Neuronal stem cell (in vitro differentiated cells): ENCODE measurements at places on chromosomes 7 and 10.

DNA sequence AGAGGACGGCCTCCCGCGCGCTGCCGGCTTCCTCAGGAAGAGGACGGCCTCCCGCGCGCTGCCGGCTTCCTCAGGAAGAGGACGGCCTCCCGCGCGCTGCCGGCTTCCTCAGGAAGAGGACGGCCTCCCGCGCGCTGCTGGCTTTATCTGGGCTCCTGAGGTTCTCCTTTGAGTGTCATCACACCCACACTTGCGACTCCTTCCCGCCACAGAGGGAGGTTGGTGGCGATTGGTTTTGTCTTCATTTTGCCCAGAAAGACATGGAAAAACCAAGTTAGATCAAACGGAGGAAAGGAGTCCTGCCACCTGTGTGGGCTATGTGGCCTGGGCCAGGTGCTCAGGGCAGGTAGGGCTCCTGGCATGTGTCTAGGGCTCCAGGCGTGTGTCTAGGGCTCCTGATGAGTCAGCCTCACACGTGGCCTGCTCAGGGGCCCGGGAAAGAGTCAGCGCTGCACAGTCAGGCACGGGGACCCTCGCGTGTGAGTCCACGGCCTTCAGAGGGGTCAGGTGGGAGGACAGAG, 138.0 kb downstream of the VIPR2 start:
- no peak for DNase-seq

GRCh38 chr7:50782375-50783208, at the start of gene GRB10:
Gene GRB10, minus strand, starts transcription at chr7:50782896. Its CDS starts 50,574 bp downstream, at chr7:50732322.
- DNase-seq: peak; percentile 62

- no peak for DNase-seq
These were observed 113.7 kb downstream of the CSTF2T start for GRCh38 chr10:51585742-51586141.

DNA sequence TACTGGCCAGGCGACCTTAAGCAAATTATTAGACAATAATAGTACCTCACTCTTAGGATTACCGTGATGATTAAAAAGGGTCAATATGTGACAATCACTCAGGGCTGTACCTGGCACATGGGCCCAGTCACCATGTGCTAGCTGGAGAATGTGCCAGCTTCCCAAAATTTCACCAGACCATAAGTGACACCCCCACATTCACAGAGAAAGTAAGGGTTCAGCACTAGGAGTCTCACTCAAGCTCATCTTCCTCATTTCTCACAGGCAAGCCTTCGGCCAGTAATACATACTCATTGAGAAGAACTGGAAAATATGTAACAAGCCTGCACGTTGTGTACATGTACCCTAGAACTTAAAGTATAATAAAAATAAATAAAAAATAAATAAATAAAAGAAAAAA, 22.4 kb upstream of the C10orf71 start:
- no peak for DNase-seq

DNA sequence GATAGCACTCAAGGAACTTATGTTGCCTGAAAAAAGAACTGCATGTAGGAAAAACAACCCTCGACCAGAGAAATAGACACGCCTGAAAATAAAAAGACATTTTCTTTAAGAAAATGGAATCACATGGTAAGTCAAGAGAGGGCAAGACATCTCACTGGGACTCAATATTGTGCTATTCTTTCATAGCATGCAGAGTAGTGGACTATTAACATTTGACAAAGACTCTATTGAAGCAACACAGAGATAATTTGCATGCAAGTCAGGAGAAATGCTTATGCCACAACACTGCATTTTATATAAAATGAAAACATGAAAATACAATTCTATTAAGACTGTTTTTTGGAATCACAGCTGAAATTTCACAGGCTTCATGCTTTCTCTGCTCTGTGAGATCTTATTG, 77.9 kb upstream of the RHOBTB1 start:
- no peak for DNase-seq

- no peak for DNase-seq
These were observed 59.1 kb upstream of the GJD4 start for GRCh38 chr10:35545878-35546590.

- no peak for DNase-seq
These were observed 164.2 kb downstream of the ACTR3B start for GRCh38 chr7:152923711-152924110.

- DNase-seq: no peak
These were observed 29.6 kb downstream of the ARHGAP21 start for GRCh38 chr10:24694086-24694485.

DNA sequence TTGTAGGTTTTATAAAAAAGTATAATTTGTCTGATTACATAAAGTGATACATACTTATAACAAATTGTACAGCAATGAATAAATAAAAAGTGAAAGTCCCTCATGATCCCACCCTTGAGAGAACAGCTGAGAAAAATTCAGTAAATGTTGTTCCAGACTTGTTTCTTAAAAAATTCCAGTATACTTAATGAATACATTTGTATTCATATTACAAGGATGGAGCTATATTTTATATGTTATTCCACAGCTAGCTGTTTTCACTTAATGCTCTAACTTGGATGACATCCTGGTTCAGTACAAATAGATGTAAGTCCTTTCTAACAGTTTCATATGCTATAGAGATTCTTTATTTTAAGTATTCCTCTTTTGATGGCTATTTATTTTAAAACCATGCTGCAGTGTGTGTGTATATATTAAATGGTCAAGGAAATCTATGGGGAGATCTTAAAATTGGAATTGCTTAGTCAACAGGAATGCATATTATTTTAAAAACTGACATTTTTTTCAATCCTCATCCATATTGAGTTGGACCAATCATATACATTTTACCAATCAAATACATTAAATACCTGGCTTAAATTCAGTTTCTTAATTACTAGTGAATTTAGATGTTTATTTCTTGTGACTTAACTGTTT, 8.9 kb downstream of the STAMBPL1 start:
- no peak for DNase-seq

- DNase-seq: no peak
These were observed 72.4 kb upstream of the EBF3 start for GRCh38 chr10:130036296-130037065.

GRCh38 chr7:82904871-82905270, 257.8 kb downstream of the PCLO start:
- DNase-seq: no peak

- no peak for DNase-seq
These were observed 28.5 kb upstream of the PSMG3 start for GRCh38 chr7:1598286-1598685.

DNA sequence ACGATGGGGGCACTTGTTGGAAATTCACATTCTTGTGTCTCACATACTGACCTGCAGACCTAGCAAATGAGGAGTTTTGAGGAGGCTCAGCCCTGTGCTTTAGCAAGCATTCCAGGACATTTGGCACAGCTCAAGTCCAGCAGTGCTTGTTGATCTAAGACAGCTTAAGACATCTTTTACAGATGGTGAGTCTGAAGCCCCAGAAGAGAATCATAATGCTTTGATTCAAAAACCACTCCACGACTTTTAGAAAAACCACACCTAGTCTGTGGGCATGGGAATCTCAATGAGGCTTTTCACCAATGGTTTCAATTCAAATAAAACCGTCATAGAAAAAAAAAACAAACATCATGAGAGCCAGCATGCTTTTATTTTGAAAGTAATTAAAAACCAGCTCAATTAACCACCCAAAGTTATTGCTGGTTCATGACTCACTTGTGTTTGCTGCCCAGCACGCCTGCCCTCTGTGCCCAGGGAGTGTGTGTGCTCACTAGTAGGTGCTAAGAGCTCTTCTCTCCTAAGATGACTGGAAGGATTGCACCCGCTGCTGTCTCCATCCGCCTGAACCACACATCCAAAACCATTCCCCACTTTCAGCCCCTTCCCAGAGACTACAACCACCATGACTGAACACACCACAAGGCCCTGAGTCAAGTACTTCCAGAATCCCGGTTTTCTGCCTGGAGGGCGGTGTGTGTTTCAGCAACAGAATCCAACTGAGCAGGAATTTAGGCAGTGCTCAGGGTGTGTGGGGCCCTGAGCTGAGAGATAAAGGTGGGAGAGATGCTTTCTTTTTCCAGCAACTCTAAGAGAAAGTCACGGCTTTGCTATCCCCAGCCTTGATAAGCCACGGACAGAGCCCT, 130.2 kb upstream of the ADAM12 start:
- no peak for DNase-seq

- no peak for DNase-seq
These were observed 23.5 kb downstream of the BCCIP start for GRCh38 chr10:125846894-125847293.

DNA sequence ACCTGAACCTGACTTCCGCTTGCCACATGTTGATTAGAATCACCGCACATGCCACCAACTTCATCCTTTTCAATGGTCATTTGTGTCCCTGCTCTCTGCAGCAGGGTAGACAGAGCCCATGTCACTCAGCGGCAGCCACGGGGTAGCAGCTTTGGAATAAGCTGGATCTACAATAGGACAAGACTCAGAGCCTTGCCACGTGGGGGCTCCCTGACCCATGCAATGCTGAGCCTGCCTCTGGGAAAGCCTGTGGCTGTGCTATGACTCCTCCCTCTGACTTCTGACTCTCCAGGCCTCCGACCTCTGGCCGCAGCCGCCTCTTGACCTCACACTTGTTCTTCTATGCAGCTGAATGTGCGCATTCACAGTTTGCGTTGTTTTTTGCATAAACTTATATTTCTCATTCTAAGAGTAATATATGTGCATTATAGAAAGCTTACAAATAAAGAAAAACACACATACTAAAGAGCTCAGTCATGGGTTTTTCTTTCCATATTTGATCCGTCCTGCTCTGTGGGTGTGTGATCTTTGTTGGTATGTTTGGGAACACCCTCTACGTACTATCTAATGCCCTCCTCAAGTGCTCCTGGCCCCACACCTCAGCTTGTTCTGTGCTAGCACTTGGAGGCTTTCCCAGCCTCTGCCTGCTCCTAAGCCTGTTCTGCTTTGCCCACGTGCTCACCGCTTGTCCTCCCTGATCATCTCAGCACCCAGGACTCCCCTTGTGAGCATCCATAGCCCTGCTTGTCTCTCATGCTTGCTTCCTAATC, 198.0 kb upstream of the MKI67 start:
- peak; percentile 21 for DNase-seq

DNA sequence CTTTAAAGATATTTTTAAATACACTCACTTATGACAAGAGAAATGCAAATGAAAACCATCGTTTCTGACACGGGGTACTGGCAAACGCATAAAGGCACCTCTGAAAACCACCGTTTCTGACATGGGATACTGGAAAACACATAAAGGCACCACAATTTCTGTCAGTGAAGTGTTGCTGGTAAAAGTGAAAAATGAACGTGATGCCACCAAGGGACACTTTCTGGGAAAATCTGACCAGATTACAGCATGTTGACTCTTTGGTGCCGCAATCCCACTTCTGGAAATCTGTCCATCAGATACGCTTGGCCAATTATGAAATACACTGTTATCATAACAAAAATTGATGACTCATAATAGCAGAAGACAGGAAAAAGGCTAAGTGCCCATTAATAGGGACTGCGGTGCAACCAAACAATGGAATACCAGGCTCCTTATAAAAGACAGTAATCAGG, 131.7 kb downstream of the ZMYND11 start:
- DNase-seq: no peak

- DNase-seq: no peak
These were observed 8.9 kb downstream of the SFTPD start for GRCh38 chr10:79939969-79940368.
